ENCODE measurements at places on chromosomes 4 and X.

DNA sequence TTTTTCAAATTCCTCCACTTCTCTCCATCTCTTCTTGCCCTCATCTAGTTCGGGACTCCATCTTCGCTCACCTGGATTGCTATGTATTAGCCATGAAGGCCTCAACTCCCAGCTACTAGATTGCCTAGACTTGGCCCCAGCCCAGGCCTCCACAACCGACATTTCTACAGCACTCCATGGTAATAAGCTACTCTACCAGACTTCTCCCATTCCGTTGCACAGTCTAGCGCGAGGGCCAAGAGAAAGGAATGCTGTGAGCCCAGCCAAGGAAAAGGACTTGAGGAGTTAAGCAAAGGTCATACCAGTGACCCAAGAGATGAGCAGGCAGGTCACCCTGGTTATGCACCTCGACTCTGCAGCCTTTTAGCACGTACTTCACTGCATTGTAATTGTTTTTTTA, 75.6 kb downstream of the SOWAHB start:
- no peak for DNase-seq

DNA sequence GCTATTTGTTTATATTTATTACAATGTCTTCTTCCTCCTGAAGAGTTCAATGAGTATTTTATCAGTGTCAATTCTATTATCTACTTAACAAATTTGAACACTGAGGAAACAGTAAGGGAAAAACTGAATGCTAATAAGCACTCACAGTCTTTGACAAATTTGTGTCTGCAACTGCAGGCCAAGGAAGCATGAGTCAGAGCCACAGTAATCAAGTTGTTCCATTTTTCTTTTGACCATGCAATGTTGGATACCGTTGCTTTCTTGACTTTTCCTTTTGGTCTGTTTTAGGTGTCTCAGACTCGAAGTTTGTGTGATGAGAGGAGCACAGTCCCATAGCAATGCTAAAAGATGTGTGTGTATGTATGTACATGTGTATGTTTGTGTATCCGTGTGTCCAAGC, 359.6 kb downstream of the IL1RAPL1 start:
- no peak for DNase-seq

- DNase-seq = no peak
Observed at GRCh38 chr4:155539746-155540145, 126.9 kb upstream of the GUCY1A1 start.

- DNase-seq = no peak
Observed at GRCh38 chrX:68992821-68993397, 164.1 kb downstream of the EFNB1 start.

GRCh38 chr4:9792381-9792780, 10.9 kb downstream of the DRD5 start:
- DNase-seq = no peak

DNA sequence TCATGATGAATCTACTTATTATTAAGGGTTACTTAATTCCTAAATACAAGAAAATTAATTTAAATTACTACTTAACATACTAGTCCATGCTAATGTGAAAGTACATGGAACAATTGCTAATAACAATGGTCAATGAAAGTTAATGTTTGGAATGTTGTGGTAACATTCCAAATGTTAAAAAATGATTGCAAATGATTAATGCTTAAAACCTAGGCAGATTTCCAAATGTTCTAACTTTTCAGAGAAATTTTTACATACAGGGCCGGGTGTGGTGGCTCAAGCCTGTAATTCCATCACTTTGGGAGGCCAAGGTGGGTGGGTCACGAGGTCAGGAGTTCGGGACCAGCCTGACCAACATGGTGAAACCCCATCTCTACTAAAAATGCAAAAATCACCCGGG, 1851.3 kb upstream of the PCDH7 start:
- no peak for DNase-seq

GRCh38 chr4:5757536-5757935, 46.5 kb downstream of the EVC start:
- DNase-seq = no peak

DNA sequence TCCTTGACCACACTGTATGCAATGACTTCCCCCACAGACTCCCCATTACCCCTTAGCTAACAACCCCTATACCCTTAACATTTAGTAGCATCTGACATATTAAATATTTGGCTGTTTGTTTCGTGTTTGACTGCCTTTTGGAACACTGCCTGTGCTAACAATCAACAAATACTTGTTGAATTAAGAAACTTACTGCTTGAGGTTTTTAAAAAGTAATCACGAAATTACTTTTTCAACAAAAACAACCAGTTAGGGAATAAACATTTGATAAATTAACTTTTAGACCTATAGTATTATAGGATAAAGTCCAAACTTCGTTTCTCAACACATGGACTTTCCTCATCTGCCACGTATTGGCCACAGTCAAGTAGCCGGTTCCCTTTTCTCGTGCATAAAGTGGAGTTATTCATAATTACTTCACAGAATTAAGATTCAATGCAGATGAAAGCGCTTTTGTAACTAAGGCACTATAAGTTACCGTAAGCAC, 555 bp upstream of the ELMOD2 start:
- DNase-seq = no peak

GRCh38 chrX:77070202-77070918, 376.8 kb upstream of the FGF16 start:
- DNase-seq = no peak

DNA sequence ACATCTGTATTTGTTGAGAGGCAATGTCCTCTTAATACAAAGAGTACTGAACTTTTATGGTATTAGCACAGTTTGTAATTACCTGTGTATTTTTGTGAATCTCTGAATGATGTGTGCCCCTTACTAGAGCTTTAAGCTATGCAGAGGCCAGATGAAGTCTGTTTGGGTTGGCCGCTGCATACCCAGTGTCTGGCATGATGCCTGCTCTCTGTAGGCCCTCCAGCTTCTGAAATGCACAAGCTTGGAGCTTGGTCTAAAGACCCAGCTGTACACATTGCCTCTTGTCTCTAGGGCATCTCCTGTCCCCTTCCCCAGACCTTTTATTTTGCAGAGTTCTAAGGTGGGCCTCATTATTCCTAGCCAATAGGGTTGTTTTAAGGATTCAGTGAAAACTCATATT, 68.6 kb downstream of the CDS1 start:
- no peak for DNase-seq

- DNase-seq = no peak
Observed at GRCh38 chr4:108799306-108799705, 36.5 kb upstream of the ETNPPL start.

GRCh38 chr4:74097116-74097515, 1.9 kb downstream of the CXCL2 start:
- no peak for DNase-seq

- DNase-seq = no peak
Observed at GRCh38 chr4:102222838-102223409, 122.4 kb downstream of the SLC39A8 start.

- DNase-seq = no peak
Observed at GRCh38 chr4:9970399-9971011, 50.8 kb downstream of the SLC2A9 start.

All from activated T-cell treated with anti-CD3 and anti-CD28 coated beads for 1 hour (primary cell).